H54 (cell line): ENCODE measurements at places on chromosomes 5 and 9.

DNA sequence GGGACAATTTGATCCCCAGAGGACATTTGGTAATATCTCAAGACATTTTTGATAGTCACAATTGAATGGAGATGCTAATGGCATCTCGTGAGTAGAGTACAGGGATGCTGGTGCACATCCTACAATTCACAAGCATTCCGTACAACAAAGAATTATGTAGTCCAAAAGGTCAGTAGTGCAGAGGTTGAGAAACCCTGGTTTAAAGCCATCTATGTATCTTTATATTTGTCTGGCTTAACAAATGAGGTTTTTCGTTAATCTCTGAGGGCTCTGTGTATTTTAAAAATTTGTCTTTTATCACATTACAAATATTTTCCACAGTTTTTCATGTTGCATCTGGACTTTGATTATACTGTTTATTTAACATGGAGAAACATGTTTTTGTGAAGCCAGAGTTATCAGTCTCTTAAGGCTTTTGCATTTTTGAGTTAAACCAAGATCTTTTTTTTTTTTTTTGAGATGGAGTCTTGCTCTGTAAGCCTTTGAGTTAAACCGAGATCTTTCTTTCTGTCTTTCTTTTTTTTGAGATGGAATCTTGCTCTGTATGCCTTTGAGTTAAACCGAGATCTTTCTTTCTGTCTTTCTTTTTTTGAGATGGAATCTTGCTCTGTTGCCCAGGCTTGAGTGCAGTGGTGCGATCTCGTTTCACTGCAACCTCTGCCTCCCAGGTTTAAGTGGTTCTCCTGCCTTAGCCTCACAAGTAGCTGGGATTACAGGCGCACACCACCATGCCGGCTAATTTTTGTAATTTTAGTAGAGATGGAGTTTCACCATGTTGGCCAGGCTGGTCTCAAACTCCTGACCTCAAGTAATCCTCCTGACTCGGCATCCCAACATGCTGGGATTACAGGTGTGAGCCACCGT lies 2.8 kb downstream of the HSDL2 start:
- DNase-seq, result no peak

DNA sequence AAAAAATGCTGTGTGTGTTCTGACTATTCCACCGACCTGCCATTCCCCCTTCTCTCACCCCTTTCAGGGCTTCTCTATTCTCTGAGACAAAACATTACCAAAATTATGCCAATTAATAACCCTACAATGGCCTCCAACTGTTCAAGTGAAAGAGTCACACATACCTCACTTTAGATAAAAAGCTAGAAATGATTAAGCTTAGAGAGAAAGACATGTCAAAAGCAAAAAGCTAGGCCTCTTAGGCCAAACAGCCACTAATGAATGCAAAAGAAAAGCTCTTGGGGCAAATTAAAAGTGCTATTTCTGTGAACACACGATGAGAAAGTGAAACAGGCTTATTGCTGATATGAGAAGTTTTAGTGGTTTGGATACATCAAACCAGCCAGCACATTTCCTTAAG lies 279.6 kb upstream of the GRAMD2B start:
- DNase-seq, result no peak

DNA sequence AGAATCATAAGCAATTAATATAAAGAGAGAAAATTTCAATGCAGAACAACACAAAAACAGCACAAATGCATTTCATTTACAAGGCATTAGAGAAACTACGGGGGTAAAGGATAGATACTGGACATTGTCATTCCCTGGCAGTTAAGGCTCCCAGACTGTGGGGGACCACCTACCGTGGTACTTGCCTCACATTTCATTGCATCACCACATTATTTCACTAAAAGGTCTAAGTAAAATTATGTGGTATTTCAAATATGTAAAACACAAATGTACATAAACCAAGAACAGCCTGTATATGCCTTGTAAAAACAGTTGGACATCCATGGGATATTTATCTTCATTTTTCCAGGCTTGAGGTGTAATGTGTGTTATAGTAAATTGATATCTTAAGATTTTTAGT lies 571.2 kb upstream of the ZNF462 start:
- DNase-seq, result no peak

GRCh38 chr9:77731930-77732329 lies 83.8 kb upstream of the GNA14 start:
- DNase-seq, result no peak

DNA sequence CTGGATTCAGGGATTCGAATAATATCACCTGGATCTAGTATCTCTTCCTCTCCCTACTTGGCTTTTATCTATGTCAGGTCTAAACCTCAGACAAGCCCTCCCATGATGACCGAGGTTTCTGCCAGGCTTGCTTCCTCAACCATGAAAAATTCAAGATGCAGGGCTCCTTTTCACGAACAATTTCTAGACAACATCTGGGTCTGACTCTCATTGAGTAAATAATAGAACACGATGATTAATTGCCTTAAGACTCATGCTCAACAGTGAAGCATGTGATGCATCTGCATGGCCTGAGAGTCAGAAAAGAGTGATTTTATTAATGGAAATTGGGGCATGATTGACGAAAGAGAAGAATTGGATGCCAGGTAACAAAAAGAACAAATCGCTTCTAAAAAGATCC lies 277.2 kb upstream of the ZNF608 start:
- DNase-seq, result no peak

DNA sequence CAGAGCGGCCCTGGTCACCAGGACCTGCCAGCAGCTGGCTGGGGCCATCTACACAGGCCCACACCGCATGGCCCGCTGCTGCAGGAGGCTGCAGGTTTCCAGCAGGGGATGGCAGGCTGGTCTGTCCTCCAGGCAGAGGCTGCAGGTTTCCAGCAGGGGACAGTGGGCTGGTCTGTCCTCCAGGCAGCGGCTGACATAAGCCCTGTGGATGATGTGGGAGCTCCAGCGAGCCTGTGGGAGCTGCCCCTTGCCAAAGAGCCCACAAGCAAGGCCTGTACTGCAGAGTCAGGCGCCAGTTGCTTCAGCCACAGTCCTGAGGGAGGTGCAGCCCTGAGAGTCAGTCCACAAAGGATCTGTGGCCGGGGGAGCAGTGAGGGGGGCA lies 18.5 kb downstream of the TPPP start:
- no peak for DNase-seq

DNA sequence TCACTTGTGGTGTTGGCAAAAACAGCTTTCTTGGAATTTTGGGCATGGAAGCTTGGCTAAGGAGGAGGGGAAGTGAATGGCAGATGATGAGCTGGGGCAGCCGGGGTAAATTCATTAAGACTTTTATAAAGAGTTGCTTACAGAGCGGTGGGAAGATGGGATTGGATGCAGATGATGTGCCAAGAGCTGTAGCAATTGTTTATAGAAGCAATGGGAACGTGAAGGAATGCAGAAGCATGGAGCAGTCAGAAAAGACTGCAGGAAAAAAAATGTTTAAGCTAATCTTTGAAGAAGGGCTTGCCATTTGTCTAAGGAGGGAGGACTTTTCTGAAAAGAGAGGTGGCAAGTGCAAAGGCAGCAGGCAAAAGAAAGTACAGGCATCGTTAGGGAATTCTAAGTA lies 86.6 kb upstream of the SHISAL2B start:
- no peak for DNase-seq

GRCh38 chr5:97967292-97967691 lies 784.2 kb upstream of the RIOK2 start:
- DNase-seq, result no peak

DNA sequence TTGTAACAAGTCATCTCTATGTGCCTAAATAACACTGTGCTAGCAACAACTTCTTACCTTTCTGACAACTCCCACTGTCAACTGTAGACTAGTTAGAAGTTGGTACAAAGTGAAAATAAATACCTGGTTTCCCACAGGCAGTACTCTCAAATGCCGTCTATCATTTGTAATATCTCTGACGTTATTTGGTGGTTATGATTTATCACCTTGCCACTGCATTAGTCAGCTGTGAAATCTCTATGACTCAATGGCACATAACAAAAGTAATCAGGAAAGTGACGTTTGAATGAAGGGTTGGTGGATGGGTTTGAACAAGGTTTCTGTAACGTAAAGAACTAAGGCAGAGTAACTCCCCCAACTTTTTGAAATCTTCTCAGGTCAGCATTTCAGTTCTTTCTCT lies 592.3 kb downstream of the MAT2B start:
- DNase-seq, result no peak

GRCh38 chr5:33563530-33563929 lies 122.8 kb downstream of the TARS1 start:
- DNase-seq, result no peak

DNA sequence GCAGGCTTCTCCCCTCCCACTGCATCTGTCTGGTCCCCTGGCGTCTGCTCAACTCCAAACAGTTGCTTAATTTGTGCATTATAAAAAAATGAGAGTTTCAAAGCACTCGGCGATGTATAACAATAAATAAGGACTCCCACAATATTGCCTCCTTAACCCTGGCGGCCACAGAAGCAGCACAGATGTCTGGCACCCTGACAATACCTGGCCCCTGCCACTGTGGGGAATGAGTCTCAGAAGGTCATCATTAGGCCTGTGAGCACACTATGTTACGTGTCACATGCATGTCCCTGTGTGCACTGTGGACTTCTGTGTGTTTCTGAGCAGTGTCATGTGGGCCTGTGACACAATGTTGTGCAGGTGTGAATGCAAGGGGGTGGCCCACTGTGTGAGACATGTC lies 236.5 kb downstream of the PBX3 start:
- no peak for DNase-seq

DNA sequence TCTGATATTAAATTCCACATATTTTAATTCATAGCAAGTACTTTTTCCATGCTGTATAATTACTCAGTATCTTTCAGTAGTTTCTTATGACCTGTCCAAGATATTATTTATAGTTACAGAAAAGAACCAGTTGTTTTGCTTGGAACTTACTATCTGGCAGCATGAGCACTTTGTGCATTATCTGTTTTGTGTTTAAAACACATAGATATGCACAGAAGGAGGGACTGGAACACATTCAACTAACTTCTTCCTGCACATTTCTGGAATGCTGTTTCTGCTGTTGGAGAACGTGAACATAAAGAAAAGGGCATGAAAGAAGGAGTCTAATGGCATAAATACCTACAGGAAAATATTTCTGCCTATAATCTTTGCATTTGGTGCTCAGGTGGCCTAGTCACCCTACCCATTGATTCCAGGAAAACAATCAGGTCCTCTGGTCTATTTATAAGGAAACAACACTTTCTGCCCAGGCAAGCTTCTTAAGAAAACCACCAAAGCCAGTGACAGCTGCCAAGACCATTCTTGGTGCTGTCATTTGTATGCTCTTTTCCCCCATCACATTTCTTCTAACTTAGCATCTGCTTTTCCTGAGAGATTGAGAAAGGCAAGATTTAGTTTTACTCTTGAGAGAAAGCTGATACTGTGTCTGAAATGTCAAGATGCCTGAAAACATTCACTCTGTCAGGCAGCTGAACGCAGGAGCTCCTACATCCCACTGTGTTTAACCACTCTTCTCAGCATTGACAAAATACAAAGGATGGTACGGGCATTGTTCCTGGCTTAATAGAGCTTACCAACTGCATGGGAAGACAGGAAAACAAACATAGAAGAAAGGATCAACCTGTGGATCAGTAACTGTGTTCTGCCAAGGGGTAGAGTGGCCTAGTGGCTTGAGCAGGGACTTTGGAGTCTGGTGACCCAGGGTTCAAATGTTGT lies 40.3 kb downstream of the RAB3C start:
- DNase-seq, result no peak

DNA sequence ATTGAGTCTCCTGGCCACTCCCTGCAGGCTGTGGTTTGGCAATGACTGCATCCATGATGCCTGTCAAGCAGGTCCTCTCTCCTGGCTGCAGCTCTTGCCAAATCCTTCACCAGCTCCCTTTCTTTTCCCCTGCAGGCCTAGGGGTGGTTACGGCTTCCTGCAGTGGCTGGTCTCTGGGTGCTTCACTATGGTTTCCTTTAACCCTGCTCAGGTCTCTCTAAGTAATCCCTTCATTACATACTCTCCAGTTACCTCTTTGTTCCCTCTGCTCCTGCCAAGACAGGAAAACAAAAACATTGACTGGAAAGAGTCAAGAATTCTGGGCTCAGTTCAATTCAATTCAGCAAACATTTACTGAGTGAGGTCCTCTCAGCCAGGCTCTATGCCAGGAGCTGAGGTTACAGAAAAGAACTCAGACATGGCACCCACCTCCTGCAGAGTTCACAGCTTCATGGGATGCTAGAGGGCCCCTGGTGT lies 19.8 kb upstream of the PTPN3 start:
- no peak for DNase-seq

GRCh38 chr5:31470608-31471007 lies 61.3 kb downstream of the DROSHA start:
- peak; percentile 10 for DNase-seq

DNA sequence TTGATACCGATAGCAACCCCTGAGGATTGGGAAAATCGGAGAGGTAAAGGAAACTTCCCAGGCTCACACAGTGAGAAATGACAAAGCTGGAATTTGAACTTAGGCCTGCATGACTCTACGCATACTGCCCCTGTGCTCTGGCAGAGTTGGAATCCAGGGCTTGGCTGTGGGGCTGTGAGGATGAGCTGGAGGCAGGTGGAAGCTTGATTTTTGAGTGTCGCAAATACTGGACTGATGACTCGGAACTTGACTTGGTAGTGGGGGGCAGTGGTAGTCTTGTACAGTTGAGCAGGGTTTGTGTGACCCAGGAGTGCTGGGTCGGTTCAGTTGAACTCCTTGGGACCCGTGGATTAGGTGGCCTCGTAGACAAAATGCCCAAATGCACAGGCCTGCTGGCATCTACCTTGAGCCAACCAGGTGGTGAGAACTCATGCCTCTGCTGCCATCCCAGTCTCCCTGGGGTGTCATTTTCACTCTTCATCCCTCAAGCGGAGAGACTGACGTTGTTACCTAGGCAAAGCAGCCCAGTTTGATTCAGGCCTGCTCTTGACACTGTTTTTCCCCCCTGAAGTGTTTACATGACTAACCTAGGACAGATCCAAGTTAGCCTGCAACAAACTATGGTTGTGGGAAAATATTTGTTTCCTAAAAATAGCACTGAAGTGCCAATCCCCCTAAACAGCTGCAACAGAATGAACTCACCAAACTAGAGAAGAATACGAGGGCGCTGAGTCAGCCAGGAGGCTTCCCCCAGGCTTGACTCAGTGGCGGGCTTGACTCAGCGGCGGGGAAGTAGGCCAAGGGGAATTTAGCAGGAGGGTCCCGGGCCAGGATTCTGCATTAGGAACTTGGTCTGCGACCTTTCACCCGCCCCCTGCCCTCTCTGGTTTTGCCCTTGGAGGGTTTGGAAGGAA lies 45.7 kb upstream of the ORM1 start:
- DNase-seq, result peak; percentile 88

DNA sequence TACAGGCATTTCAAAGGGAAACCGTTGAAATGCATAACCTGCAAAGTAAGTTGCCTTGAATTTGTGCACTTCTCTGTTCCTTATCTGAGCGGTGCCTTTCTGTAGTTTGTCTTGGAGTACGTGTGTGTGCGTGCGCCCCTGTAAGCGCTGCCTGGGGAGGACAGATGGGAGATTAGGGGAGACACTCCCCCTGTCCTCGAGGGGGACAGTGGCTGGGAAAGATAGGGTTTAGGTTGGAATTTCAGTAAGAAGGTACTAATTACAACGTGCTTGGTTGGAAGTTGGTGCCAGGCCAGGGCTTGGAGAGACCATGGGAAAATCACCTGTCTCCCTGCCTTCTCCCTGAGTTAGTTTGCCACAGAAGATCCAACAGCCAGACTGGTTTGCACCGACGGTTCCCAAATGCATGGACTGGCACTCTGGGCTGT lies 73.2 kb downstream of the PIK3R1 start:
- no peak for DNase-seq
